Activated T-cell treated with anti-CD3 and anti-CD28 coated beads for 24 hours (primary cell): ENCODE measurements at places on chromosomes 4 and X.
A peak's percentile ranks its signal among the peaks of the same experiment; 100 is the strongest.

DNA sequence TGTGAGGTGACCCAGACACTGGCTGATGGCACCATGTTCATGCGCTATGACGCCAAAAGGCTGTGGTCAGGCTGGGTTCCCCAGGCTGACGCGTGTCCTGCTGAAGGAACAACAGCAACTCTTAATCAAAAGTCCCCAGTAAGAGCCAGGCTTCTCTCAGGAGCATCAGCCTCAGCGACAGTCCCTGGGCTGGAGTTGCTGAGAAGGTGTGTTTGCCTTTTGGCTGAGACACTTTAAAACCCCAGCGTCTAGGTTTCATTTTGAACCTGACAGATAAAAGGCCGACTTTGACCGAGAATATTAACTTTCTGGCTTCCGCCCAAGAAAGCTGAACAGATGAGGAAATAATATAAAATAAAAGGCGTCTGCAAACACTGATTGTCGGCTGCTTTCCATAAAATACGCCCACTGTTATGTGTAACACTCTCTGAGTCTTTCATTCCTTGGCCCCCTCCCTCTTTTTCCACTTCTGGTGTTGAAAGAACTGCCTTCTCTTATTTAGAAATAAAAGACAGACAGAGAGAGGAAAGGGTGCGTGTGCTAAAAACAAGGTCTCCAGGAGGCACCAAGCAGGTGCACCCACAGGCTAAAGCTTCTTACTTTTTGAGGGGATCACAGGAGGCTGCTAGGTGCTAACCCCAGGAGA, 373.6 kb downstream of the MID1IP1 start:
- peak; percentile 20 for DNase-seq

GRCh38 chrX:148498067-148498466, 2.4 kb upstream of the AFF2 start:
- no peak for DNase-seq

- no peak for DNase-seq
Measured at GRCh38 chrX:133819546-133819945, 165.8 kb downstream of the GPC3 start.

GRCh38 chr4:181264893-181265292, 978.3 kb upstream of the TENM3 start:
- DNase-seq: no peak

DNA sequence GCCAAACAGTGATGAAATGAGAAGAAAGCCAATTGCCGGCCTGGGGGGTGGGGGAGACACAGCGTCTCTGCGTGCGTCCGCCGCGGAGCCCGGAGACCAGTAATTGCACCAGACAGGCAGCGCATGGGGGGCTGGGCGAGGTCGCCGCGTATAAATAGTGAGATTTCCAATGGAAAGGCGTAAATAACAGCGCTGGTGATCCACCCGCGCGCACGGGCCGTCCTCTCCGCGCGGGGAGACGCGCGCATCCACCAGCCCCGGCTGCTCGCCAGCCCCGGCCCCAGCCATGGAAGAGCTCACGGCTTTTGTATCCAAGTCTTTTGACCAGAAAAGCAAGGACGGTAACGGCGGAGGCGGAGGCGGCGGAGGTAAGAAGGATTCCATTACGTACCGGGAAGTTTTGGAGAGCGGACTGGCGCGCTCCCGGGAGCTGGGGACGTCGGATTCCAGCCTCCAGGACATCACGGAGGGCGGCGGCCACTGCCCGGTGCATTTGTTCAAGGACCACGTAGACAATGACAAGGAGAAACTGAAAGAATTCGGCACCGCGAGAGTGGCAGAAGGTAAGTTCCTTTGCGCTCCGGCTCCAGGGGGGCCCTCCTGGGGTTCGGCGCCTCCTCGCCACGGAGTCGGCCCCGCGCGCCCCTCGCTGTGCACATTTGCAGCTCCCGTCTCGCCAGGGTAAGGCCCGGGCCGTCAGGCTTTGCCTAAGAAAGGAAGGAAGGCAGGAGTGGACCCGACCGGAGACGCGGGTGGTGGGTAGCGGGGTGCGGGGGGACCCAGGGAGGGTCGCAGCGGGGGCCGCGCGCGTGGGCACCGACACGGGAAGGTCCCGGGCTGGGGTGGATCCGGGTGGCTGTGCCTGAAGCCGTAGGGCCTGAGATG, at the start of gene SHOX:
SHOX (plus strand) TSS at position 180 of the 885 bp plus-strand sequence; CDS start at position 287, 107 bp downstream.
- DNase-seq: no peak

- DNase-seq: no peak
Measured at GRCh38 chr4:5893004-5893580, at the start of gene CRMP1. Gene CRMP1, minus strand, starts transcription at chr4:5893086. Its CDS starts 117 bp downstream, at chr4:5892969.

GRCh38 chr4:127448986-127449385, 183.8 kb upstream of the INTU start:
- no peak for DNase-seq

DNA sequence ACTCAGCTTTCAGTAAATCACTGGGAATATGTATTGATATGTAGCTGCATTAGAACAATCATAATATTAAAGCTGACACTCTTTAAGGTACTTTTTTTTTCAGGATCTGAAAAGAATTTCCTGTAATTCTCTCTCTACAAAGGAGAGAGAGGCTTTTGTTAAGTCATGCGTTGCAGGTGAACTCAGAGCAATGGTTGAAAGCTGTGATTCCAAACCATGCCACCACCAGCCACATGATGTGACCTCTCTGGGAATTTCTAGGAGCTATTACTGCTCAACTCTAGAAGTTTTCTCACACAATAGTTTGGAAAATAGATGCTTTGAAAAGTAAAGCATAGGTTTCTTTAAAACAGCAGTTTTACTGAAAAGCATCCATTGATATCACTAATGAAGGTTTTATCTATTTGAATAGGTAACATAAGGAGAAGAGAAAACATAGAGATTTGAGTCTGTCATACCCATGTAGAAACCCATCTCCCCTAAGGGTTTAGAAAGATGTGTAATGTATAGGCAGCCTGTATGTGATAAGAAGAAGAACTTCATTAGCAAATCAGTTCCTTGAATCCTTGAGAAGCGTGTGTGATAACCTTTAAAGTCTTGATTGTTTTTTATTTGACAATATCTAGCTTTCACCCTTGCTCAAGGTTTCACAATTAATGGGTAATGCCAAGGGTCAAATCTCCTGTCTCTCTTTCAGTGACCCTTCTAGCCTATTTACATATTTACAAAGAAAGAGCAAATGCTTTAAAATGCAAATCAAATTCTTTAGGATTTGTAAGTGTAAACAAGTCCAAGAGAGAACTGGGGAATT, 161.0 kb upstream of the ANKRD50 start:
- no peak for DNase-seq

GRCh38 chrX:39921838-39922237, 175.9 kb downstream of the BCOR start:
- DNase-seq: no peak

GRCh38 chr4:116223040-116223732, 862.2 kb downstream of the TRAM1L1 start:
- no peak for DNase-seq

DNA sequence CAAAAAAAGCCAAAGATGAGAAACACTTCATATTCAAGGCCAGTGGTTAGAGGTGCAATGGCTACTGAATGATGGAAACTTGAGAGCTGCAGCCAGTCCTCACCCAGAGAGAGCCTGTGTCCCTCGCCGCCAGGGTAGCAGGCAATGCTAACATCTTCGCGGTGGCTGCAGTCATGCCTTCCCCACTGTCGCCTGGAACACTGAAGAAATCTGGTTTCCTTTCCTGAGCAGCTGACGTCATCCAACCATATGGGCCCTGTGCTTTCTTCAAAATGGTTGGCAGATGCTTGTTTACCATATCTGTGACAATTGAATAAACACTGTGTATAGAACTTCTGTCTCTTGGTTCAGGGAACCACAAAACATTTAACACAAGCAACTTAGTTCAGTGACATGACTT, 39.7 kb downstream of the PRSS12 start:
- no peak for DNase-seq

- no peak for DNase-seq
Measured at GRCh38 chr4:183430317-183430993, 14.0 kb upstream of the CDKN2AIP start.

DNA sequence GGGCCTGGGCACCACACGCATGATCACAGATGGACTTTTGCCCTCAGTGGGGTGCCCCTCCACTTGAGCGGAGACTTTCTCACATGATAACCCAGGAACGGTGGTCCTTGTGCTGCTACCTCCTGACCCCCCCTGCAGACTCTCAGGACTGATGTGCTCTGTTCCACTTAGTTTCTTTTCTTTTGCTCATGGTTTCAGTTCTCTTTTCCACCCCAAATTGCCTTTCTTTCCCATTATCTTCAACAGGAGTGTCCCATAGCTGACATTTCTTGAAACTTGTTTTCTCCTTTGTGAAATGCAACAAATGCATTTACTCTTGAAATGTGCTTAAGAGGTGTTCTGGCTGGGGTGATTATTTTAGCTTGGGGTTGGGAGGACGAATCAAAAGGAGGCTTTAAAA, 9.0 kb downstream of the MPC1L start:
- DNase-seq: no peak

DNA sequence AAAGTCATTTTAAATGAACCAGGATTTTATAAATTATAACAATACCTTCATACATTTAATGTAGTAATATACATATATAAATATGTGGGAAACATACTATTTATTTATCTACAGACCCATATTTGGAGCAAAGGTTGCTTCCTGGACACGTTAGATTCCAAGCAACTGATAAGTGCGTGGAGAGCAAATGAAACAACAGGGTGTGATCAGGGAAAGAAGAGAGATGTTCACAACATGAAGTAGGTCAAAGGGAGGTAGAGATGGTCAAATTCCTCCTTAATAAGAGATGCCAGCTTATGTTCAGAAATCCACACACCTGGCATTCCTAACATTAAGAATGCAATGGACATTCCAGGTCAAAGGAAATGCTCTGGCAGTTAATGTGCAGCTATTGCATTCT, 53.1 kb upstream of the HPGD start:
- DNase-seq: no peak

DNA sequence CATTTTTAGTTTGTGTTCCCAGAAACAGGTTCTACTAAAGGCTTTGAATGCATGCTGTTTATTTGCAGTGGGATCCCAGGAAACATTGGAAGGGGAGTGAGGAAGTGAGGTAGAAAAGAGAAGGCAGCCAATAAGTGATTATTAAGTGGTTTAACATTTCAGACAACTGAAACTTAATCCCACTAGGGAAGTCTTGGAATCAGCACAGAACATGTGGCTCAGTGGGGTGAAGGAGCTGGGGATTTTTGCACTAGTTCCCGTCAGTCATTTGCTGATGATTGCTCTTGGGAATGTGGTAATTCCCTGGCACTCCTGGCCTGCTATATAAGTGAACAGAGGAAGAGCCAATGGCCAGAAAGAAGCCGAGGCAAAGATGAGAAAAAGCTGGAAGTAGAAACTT, 1053.0 kb upstream of the IGFBP7 start:
- DNase-seq: no peak

GRCh38 chr4:156816360-156816755, 155.2 kb downstream of the PDGFC start:
- DNase-seq: no peak

- no peak for DNase-seq
Measured at GRCh38 chr4:182502064-182502463, 258.9 kb downstream of the TENM3 start.

GRCh38 chrX:51568586-51568985, 50.1 kb downstream of the CENPVL3 start:
- DNase-seq: no peak
